ENCODE measurements at places on chromosomes 16 and 17.

- peak; percentile 53 for DNase-seq
Observed at GRCh38 chr16:78437352-78437968, 338.0 kb downstream of the WWOX start.

- DNase-seq: no peak
Observed at GRCh38 chr16:58205276-58206036, 7.5 kb upstream of the CSNK2A2 start.

DNA sequence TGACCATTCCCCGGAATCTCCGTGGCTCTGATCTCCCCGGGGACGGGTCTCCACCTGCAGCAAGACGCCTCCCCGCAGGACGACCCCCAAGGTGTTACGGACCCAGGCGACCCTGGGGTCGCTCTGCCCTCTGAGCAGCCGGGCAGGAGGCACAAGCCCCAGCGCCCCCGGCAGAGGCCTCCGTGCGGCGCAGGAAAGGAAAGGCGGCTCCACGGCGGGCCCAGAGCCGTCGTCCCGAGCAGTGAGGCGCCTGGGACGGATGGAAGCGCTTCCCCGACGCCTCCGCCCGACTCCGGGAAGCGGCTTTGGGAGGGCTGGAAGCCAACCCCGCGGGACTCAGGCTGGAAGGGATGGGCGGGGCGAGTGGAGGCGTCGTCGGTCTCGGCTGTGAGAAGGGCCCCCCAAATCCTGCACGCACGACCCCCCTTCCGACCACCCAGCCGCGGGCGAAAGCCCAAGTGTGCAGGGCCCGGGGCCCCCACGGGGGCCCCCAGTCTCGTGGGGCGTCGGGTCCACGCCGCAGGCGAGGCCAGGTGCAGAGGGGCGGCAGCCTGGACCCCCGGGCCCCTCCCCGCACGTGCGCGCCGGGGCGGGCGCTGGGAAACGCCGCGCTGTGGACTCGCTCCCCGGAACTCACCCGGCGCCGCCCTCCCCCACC, 32.7 kb upstream of the RPH3AL start:
- peak; percentile 50 for DNase-seq

DNA sequence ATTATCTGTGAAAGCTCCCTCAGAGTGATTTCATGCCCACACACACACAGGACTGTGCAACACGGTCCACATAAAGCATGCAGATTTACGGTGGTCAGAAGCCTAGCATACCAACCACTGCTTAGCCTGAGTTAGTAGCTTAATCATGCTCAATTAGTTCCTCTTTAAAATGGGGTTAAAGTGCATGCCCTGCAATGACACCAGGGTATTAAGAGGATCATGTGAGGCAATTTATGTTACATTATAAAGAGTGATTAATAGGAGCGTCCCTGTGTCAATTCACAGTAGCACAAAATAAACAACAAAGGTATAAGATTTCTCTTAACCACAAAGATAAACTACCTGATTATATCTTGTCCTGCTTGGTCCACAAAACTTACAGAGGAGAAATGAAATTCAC, 39.8 kb downstream of the C17orf67 start:
- no peak for DNase-seq

GRCh38 chr16:81483064-81483969, 38.7 kb downstream of the CMIP start:
- peak; percentile 30 for DNase-seq

GRCh38 chr17:68602289-68602688, 1.1 kb upstream of the FAM20A start:
- no peak for DNase-seq

DNA sequence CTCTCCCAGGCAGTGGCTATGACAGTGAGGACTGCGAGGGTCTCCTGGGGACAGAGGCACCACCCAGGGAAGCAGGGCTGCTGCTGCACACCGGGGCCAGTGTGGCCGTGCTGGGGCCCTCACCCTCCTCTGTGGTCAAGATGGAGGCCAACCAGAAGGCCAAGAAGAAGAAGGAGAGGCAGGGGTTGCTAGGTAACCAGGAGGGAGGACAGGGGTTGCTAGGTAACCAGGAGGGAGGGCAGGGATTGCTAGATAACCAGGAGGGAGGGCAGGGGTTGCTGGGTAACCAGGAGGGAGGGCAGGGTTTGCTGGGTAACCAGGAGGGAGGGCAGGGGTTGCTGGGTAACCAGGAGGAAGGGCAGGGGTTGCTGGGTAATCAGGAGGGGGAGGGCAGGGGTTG, 55.2 kb downstream of the ACTG1 start:
- DNase-seq: no peak

GRCh38 chr17:31296142-31296541, 897 bp downstream of the OMG start:
- no peak for DNase-seq

DNA sequence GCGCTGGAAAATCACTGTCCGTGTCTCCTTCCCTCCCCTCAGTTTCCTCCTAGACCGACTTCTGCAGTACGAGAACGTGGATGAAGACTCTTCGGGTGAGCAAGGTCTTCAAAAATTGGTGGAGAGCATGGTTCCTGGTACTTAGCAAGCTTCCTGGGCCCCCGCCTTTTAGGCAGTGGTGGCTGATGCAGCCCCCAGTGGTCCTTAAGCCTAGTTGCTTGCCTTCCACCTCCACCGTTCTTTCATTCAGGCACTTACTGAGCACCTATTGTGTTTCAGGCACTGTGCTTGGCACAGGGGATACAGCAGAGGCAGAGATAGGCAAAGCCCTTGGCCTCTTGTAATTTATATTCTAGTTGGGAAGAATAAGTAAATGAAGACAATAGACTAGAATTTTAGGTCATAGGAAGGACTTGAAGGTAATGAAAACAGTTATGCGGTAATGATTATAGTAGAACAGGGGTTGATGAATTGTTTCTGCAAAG, 767 bp downstream of the INO80E start:
- DNase-seq: no peak

DNA sequence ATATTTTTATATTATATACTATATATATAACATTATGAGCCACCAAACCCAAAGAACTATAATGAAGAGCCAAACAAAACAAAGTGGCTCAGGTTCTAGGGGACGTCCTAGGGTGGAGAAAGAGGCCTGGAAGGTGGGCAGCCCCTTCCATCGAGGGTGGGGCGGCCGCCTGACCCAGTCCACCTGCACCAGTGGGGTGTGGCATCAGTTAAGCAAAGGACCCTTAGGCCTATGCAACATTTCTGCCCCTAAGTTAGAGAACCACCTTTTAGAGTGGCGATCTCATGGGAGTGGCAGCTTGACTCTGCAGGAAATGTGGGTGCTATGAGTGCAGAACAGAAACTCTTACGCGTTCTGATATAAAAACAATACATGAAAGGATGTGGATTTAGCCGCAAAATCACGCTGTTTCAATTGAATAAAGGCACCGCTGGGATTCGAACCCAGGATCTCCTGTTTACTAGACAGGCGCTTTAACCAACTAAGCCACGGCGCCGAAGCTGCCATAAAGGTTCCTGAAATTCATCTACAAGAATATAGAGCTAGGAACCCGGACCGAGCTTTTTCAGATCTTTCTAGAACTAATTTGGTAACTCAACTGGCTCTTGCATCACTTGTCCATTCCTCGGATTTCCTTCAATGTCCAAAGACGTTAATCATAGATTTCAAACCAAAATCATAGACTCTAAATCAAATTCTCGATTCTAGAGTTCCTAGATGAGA, 15.6 kb upstream of the AURKB start:
- DNase-seq: peak; percentile 70

- no peak for DNase-seq
Observed at GRCh38 chr17:67217446-67217845, 27.6 kb downstream of the HELZ start.

DNA sequence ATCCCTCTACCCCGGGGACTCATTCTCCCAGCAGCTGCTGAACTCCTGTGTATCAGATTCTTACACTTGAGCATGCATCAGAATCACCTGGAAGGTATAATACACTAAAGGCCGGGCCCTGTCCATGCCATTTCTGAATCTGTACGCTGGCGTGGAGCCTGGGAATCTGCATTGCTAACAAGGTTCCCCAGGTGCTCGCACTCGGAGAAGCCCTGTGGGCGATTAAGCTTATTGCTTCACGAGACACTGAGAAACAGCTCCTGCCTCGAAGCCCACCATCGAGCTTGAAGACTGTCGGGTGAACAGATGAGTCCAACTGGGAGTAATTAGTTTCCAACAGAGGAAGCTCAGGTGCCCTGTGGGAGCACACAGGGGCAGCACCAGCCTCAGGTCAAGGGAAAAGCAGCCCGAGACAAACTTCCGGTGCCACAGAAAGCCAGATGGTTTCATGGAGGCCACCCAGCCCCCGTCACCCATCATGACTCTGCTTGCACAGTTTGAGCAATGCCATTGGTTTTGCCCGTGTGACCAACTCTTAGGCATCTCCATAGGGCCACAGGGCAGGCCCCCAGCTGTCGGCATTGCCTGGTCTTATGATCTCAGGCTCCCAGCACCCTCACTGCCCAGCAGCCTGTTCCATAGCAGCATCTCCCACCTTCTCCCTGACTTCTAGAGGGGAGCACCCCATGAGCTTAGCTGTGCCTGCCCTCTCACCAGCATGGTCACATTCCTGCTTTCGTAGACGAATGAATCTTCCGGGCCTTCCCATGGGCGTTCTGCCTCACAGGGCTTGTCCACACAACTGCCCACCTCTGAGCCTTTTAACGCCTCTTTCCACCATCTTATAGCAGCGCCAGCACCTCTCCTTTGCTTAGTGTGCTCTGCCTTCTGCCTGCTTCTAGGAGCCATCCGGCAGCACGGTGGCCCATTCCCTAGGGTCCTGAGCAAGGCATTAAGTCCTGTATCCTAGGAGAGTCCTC, 10.9 kb downstream of the CTRB2 start:
- no peak for DNase-seq

DNA sequence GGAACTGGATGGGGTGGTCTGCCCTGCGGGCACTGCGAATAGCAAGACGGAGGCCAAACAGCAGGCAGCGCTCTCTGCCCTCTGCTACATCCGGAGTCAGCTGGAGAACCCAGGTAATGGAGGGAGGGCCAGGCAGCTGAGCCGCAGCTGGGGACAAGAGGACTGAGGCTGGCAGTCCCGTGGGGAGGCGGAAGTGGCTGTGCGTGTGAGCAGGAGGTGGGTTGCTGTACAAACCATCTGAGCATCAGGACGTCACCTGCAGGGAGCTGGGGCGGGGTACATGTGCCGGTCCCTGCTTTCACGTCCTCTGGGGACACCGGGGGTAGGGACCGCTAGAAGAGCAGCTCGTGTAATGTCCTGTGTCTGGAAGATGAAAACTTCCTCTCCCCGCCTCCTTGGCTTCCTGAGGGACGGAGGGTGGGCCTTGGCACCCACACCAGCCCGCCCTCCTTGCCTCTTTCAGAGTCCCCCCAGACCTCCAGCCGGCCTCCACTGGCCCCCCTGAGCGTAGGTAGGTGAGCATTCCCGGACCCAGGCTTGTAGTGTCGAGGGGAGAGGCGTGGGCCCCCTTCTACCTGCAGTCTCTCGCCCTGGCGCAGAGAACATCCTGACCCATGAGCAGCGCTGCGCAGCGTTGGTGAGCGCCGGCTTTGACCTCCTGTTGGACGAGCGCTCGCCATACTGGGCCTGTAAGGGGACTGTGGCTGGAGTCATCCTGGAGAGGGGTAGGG, 3.7 kb downstream of the ADAD2 start:
- DNase-seq: no peak

DNA sequence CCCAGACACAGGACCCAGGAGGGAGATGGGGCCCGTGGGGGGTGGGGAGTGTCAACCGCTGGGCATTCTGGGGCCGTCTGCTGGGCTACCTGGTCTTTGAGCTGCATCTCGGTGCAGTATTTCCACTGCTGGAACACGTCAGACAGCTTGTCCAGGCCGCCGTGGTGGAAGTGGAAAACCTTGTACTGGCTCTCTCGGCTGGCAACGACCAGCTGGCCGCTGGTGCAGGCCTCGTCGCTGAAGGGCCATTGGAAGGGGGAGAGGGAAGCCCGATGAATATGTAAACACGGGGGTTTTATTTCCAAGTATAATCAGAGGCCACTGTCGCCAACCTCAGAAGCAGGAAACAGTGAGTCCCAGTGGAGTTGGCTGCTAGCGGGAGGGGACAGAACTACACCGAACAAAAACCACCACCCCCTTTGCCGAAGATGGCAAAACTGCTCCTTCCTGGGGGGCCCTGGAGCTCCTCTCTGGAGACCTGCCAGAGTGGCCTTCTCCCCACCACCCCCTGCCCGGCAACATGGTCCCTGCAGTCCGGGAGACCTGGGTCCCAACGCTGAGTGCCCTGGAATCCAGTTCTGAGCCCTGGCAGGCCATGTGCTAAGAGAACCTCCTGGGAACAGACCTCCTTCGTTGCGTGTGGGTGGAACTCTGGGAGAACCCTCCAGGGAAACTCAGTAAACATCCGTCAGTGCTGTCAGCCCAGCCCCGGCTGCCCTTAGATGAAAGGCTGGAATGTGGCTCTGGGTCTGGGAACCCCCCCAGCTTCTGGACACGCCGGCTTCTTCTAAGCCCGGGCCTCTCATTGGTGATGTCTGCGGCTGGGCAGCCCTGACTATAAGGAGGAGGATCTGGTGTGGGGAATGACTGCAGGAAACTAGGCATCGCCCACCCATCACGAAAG, 84.1 kb downstream of the TBC1D16 start:
- no peak for DNase-seq

GRCh38 chr17:35998756-35999155, 2.6 kb downstream of the CCL15 start:
- no peak for DNase-seq

GRCh38 chr17:35747540-35748017, 5.5 kb downstream of the GAS2L2 start:
- DNase-seq: peak; percentile 82

DNA sequence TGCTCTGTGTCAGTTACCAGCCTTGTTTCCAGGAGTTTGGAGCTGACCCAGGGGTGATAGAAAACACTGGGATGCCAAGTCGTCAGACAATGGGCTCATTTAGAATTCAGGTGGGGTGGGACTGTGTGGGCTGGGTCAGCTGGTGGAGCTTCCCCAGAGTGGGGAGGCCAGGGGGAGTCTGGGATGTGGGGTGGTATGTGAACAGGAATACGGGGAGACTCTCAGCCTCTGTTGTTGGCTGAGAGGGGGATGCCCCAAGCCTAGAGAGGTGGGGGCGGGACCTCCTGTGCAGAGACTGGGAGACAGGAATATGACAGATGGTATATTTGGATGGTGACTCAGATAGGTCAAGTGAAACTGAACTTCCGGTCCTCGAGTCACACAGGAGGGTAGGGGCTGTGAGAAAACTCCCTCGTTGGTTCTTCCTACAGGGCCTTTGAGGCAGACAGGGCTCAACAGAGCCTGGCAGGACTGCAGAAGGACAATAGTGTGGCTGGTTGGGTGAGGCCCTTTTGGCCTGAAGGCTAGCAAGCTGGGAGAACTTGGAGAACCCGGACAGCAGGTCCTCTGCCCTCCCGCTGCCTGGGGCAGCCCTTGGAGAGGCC, 23.7 kb downstream of the CDH1 start:
- no peak for DNase-seq

DNA sequence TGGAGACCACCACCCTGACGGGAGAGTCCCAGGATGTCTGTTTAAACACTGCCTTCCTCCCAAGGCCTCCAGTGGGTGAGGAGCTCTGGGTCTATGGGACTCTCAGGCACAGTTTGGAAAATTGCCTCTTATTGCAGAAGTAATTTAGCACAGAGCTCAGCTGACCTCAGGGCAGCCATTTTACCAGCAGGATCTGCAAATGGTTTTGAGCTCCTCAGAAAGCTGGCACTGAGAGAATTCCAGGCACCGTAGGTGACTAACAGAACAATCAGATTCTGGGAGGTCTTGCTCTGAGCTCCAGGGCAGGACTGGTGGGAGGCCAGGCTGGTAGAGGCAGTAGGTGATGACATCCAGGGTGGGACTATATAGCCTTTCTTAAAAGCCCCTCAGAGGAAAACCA, 17.3 kb upstream of the C16orf74 start:
- DNase-seq: no peak

Data from endothelial cell (in vitro differentiated cells).